HL-60 (cell line): ENCODE measurements at places on chromosomes 6 and 20.

GRCh38 chr6:39182604-39183003, 46.7 kb downstream of the KCNK5 start:
- DNase-seq, result no peak

DNA sequence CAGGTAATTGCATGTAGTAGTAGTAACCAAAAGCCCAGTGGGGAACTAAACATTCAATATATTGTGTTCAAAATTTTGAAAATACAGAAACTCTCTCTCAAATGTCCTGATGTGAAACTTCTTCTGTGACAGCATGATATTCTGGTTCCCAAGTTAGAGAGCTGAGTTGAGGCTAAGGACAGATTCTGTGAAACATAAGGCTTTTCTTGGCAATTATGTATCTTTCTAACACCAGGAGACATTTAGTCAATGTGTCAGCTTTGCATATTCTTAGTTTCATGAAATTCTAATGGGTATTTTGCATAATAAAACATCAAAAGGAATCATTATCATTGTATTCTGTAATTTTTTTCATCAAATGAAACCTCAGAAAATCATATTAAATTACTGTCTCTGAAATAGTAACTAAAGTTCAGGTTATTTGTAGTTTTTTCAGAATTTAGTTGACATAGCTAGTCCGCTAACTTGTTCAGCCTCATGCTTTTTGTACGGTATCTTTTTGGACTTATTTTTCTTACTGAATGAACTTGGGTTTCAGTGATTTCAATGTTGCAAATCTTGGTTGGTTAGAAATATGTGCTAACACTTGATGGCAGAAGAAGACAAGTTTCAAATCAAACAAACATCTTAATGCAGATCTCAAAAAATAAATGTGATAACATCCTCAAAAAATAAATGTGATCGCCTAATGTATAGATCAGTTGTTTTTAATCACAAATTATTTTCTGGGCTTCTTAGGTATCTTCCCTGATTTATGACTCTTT, 70.4 kb downstream of the AKAP7 start:
- DNase-seq, result no peak

- no peak for DNase-seq
Observed at GRCh38 chr6:34608321-34609091, 52.4 kb upstream of the SPDEF start.

GRCh38 chr6:44478158-44478557, 90.7 kb downstream of the CDC5L start:
- DNase-seq, result no peak

DNA sequence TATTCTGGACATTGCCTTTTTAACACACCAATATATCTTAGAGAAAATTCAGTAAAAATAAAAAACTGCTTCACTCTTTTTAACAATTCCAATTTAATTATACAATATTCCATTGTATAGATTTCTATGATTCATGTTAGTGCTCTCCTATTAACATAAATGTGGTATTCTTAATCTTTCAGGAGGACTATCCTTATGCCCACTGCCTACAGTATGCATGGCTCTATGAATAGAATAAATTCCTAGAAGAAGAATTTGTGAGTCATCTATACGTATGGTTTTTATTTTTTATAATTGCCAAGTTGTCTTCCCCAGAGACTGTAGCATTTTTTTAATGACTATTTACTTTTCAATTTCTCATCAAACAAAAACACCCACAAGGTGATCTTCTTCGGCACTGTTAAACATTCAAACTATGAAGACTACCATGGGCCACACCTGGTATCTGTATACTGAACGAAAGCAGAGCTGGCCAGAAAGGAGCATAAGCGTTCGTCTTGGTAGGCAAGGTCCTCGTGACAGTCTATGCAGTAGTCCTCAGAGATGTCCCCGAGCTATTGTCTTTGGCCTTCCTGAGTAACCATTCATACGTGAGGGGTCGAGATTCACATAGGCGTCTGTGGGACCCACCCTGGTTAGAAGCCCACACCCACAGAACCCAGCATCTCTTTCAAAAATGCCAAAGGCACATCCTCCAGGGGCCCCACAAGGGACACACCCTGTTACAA, 74.6 kb downstream of the KIF16B start:
- no peak for DNase-seq

- DNase-seq, result no peak
Observed at GRCh38 chr20:35192118-35192872, 20.4 kb downstream of the PROCR start.

GRCh38 chr20:51449498-51450220, 92.9 kb downstream of the NFATC2 start:
- no peak for DNase-seq

GRCh38 chr6:110714143-110714542, 101.1 kb downstream of the CDK19 start:
- DNase-seq, result no peak

GRCh38 chr6:22036699-22037098, 260.1 kb downstream of the PRL start:
- no peak for DNase-seq

DNA sequence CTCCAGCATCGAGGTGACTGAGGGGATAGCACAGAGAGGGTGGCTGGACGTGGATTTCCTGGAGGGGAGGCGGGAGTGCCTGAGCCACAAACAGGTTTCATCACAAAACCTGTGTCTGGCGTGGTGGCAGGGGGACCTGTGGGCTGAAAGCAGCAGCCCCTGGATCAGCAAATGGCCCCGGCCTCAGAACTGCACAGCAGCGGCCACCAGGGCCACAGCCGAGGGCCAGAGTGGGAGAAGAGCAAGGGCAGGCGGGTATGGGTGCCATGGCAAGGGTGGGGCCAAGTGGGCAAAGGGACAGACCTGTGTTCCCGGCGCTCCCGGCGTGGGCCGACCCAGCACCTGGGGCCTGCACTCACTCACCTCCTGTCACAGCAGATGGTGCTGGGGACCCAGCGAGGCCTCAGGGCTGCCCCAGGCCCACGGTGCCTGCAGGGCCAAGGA, 19.0 kb downstream of the NTSR1 start:
- DNase-seq, result no peak

GRCh38 chr20:61771805-61772350, 293.8 kb downstream of the TAF4 start:
- no peak for DNase-seq

DNA sequence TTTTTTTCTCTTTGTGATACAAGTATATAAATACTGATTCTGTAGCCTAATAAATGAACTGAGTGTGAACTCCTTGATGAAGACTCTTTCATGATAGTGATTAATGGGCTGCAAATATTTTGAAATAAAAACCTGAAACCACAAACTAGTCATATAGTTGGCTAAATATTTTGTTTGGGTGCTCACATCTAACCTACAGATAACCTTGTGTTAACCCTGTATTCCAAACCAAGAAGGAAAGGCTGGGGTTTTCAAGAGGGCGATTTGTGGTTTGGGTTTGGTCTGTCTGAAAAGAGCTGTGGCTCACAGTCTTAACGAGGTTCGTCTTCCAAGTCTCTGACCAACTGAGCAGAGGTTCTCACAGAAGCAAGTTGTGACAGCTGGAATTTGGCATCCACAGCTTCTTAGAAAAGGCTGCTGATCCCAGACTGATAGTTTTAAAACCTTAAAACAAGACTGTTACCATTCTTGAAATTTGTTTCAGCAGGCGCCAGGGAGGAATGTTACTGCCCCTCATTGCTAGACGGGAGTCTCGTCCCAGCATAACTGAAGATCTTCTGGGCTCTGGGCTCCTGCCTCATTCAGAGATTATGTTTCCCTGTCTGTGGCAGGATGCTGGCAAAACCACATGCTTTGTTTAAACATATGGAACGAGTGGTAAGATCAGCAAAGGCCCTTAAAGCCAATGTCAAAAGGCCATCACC, 736.4 kb upstream of the MARCKS start:
- peak; percentile 1 for DNase-seq
